ENCODE measurements at places on chromosomes 4 and X.

- DNase-seq = no peak
Observed at GRCh38 chr4:5894266-5894665, 1.4 kb upstream of the CRMP1 start.

GRCh38 chr4:98509721-98510120 is 148.7 kb downstream of the TSPAN5 start:
- no peak for DNase-seq

GRCh38 chr4:70681704-70682103 is 6.6 kb upstream of the UTP3 start:
- DNase-seq = no peak

DNA sequence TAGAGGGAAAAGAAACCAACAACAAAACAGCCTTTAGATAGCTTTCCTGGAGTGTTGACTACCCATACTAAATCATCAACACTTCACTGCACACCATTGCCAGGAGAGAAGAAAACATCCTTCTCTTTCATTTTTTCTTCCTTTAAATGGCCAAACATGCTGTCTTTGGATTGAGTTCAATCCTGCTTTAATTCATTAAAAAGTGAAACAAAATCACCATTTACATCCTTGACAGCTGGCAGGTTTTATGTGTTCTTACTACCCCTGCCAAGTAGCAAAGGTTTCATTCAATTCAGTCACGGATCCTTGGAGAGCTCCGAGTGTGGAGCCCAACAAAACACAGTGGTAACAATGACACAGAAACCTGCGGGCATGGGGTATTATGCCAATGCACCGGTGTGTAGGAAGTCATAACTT is 568.3 kb downstream of the ANKRD50 start:
- DNase-seq = no peak

DNA sequence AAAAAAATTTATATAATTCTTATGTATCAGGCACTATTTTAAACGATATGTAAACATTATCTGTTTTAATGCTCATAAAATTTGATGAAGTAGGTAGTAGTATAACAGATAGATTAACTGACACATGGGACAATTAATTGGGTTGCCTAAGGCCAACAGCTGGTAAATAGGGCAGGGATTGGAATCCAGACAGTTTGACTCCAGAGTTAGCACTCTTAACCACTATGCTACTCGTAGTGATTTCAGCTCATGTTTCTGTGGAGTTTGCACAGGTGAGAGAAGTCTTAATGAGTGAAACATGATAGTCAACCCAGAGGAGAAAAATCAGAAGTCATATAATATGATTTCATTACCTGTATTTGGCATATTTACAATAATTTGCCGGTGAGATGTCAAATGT is 126.0 kb upstream of the WDFY3 start:
- DNase-seq = no peak

DNA sequence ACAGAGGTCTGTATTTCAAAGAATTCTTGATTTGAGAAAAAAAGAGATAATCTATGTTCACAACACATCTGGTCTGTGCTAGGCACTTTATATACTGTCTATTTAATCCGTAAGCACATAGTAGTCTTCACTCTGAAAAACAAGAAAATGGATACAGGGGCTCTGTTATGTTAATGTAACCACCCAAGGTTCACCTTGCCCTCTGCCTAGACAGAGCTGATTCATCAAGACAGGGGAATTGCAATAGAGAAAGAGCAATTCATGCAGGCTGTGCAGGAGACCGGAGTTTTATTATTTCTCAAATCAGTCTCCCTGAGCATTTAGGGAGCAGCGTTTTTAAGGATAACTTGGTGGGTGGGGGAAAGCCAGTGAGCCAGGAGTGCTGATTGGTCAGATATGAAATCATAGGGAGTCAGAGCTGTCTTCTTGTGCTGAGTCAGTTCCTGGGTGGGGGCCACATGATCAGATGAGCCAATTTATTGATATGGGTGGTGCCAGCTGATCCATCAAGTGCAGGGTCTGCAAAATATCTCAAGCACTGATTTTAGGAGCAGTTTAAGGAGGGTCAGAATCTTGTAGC is 92.9 kb upstream of the TNIP3 start:
- DNase-seq = no peak

DNA sequence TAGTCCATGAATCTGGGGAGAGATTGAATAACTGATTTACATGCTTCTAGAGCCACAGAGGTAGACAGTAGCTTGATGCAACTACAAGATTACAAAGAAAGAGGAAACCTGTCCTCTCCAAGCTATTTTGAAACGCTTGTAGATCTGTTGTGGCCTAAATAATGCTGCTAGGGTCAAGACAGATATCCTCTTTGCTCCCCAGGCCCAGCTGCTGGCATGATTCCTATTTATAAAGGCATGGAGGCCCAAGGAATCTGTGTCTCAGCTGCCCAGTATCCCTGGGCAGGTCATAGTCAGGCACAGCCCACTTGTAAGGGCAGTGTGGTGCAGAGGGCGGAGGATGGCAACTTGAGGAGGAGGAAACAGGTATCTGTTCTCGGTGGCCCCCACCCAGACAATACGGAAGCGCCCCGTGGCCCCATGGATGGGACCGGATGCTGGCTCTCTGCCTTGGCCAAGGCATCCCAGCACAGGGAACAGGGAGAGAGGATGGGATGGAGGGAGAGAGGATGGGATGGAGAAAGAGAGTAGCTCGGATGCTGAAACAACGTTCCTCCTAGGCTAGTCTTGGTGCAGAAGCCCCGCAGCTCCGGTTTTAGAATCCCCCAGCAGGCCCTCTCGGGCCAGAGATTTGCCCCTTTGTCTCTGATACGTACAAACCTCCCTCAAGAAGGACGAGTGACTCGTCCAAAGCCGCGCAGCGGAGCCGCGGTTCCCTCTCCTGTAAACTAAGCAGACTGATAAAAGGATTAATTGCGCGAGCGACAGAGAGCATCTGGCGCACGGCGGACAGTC is 767 bp upstream of the SMIM20 start:
- DNase-seq = peak; percentile 71

DNA sequence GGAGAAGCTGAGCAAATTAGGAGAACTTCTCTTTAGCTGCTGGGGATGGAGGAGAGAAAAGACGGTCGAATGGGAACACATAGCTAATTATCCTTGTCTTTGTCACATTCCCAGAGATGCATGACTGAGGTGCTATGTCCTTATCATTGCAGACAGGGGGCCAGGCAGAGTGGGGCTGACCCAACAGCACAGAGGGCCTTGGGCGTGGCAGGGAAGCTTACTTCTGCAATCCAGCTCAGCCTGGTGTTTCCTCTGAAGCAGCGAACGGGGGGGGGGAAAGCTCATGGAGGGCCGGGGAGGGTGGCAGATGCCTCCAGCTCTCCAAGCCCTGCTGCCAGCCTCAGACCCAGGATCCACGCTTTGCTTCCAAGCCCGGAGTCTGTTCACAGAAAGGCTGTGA is 50.8 kb upstream of the HOPX start:
- no peak for DNase-seq

DNA sequence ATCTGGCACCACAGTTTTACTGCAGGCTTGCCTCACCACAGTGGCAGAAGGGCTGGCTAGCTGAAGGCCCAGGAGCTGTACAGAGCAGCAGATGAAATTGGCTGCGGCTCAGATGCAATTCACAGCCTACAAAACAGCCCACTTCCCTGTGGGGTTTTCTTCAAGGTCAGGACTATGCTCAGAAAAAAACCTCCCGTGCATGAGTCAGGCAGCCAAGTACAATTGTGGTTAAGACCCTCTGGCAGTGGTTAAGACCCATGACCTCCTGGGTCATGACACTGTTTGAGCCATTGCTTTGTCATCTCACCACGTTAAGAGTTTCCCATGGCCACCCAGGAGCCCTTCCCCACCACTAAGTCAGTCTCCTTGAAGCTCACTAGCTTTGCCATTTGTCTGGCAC is 276.3 kb downstream of the HNRNPD start:
- no peak for DNase-seq

Measured in COR-L47 (cell line).